ENCODE measurements at places on chromosomes 7 and 10. TPM values are rescaled to one million over a fixed set of nuclear protein-coding genes. Genes with fewer than 3 reads are reported as not detected.

DNA sequence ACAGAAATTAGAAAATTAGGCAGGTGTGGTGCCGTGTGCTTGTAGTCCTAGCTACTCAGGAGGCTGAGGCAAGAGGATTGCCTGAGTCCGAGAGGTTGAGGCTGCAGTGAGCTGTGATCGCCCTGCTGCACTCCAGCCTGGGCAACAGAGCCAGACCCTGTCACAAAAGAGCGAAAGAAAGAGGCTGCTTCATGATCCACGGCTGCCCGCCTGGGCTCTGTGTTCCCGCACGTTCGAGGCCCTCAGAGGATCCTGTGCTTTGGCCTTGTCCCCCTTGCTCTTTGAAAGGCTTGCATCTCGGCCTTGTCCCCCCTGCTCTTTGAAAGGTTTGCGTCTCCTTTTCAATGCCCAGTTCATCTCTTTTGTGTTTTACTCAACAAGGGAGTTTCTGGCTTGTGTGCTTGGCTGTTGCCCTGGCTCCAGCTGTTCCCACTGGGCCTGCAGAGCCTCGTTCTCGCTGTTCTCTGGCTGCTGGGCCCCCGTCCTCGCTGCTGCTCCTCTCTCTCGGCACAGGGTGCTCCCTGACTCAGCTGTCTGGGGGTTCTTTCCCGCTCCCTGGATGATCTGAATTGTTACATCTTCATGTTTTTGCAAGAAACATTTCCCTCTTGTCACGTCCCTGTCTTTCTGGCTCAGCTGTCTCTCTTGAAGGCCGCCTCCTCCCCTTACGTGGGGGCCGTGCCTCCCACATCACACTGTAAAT lies 45.1 kb upstream of the INPP5A start:
- DNase-seq = no peak

Gene ZFAND4
- total RNA-seq = 22.0 TPM

GRCh38 chr10:36390221-36390620 lies 735.2 kb upstream of the ANKRD30A start:
- DNase-seq = no peak

Gene PUS7
- 8.2 TPM for total RNA-seq

Gene PAPSS2
- total RNA-seq = 336 TPM

DNA sequence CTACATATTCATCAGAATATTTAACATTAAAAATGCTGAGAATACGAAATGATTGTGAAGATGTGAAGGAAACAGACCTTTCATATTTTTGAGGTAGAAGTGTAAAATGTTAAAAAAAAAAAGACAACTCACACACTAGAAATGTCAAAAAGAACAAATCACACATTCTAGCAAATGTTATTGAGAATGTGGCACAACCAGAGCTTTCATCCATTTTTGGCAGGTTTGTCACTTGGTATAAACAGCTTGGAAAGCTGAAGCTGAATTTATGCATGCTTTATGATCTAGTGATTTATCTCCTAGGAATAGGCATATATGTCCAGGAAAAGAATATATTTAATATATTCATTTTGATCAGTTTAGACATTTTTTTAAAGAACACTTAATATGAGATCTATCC lies 784.9 kb upstream of the GHITM start:
- no peak for DNase-seq

DNA sequence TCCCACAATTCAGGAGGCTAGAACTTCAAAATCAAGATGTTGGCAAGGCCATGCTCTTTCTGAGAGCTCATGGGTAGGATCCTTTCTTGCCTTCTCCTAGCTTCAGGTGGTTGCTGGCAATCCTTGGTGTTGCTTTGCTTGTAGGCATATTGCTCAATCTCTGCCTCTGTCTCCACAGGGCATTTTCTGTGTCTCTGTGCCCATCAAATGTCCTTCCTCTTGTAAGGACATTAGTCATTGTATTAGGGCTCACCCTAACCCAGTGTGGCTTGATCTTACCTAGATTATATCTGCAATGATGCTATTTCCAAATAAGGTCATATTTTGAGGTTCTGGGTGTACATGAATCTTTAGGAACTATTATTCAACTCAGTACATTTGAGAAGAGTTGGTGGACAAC lies 20.1 kb downstream of the BET1 start:
- no peak for DNase-seq
